ENCODE measurements at places on chromosomes 2 and 18.

DNA sequence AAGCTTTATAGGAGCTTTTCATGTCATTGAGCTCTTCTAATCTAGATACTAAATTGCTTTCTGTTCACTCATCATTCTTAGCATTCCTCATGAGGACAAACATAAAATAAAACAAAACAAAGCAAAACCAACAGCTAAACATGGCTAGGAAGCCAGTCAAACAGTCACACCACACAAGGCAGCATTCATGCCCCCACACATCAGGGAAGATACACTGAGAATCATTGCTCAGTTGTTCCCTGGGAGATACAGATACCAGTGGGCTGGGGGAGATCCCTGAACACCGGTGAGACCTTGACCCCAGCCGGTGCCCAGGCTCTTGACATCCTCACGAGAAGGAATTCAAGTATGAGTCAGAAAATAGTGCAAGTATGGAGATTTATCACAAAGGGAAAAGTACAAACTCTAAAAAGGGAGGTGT is 177.9 kb upstream of the ARL4C start:
- H3K4me3 ChIP-seq = no peak overlapping the region
- H3K4me1 ChIP-seq = no peaks in the 10 kb centered on the region
- no peaks in the 10 kb centered on the region for H3K27me3 ChIP-seq
- H3K36me3 ChIP-seq = no peaks in the 10 kb centered on the region
- no peak overlapping the region for H3K27ac ChIP-seq

DNA sequence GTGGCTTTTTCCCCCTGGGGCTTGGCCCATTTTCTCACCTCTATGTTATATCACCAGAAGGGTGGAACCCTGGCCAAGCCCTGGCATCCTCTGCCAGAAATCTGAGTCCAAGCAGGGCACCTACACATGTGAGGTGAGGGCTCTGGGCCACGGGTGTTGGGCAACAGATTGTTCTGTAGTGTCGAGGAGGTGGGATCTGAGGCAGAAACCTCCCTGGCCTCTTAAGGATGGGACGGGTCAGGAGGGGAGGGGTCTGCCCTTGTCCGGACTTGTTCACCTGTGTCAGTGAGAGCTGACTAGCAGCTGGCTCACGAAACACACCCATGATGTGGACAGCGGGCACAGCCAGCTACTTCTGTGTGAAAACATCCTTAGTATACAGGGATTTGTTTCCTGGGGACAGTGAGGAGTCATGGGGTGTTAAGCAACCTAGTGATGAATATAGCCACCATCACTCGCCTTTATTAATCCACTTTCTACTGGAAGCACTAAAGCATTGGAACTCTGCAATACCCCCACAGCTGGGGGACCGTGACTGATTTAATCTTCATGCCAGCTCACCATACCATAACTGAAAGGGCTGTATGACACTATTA is 35.6 kb downstream of the EPAS1 start:
- H3K4me3 ChIP-seq = no peak overlapping the region
- no peak overlapping the region for H3K27ac ChIP-seq
- H3K27me3 ChIP-seq = peaks cover 15% of the 10 kb centered on the region
- H3K4me1 ChIP-seq = peaks cover 17% of the 10 kb centered on the region
- H3K36me3 ChIP-seq = no peaks in the 10 kb centered on the region
- DNase-seq = no peak

GRCh38 chr2:223560749-223561435 is 41.3 kb downstream of the SCG2 start:
- H3K4me1 ChIP-seq = no peaks in the 10 kb centered on the region
- H3K36me3 ChIP-seq = no peaks in the 10 kb centered on the region
- H3K4me3 ChIP-seq = no peak overlapping the region
- DNase-seq = no peak
- H3K27ac ChIP-seq = no peak overlapping the region

DNA sequence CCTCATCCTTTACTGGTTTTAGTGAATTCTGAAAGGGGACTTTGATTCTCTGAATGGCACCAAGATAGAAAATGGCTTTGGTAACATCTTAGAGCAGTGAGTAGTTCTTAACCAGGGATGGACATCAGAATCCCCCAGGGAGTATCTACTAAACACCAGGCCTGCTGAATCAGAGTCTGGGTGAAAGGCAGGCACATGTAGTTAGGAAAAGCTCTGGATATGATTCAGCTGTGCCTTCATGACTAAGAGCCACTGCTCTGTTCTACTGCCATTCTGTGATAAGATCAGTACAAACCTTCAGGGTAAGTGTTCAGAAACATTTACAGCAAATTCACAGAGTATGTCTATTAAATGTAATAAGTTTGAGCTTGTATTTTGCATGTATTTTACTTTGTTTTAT is 46.2 kb upstream of the B3GNT2 start:
- no peak overlapping the region for H3K27ac ChIP-seq
- peaks cover 10% of the 10 kb centered on the region for H3K4me1 ChIP-seq
- DNase-seq = no peak
- no peak overlapping the region for H3K4me3 ChIP-seq
- no peaks in the 10 kb centered on the region for H3K27me3 ChIP-seq

DNA sequence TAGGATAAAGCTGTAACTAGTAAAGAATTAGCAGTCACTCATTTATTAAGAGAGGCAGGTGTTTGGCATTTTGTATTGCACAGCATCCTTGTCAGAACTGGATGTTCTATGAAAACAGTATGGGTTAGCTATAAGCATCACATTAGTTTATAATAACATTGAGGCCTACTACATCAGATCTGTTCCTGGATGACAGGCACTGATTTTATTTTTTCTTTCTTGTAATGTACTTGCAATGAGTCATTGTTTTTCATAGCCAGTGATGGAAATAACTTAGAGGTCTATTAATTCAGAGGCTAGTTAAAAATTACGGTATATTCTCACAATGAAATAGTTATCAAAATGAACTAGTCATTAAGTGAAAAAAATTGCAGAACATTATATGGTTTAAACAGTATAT is 13.0 kb upstream of the RMDN2 start:
- no peaks in the 10 kb centered on the region for H3K36me3 ChIP-seq
- H3K4me3 ChIP-seq = no peak overlapping the region
- no peak overlapping the region for H3K27ac ChIP-seq
- peaks cover 3% of the 10 kb centered on the region for H3K27me3 ChIP-seq
- DNase-seq = no peak

DNA sequence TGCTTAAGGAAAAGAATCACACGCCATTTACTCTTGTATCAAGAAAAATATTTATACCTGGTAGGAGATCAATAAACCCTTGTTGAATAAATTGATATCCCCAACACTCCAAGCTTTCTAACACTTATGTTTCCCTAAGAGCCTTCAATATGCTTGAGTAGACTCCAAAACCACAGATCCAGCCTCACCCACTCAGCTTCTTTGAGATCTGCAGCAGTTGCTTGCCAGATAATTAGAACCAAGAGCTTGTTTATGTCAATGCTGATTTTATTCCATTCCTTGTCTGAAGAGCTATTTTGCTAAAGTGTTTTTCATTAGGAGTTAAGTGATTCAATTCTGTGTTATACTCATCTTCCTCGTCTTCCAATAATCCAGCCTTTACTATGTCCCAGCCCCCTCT is 26.3 kb upstream of the CRIM1 start:
- peaks cover 3% of the 10 kb centered on the region for H3K4me1 ChIP-seq
- H3K36me3 ChIP-seq = peaks cover 2% of the 10 kb centered on the region
- DNase-seq = no peak
- no peak overlapping the region for H3K27ac ChIP-seq

DNA sequence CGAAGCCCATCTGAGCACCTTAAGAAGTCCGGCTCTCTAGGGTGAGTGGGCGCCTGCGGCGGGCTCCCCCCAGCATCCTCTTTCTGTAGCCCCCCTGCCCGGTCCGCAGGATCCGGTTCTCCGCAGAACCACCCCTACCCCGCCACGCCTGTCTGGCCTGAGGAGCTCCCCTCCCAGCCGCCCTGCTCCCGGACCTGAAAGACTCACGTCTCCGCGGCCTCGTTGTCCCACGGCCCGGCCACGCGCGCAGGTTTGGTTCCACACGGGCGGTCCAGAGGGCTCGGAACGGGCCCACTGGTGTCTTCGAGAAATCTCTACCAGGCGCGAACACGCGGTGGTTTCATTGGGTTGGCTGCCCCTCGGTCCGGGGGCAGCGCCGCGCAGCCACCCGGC is 237 bp downstream of the SLC39A6 start:
- H3K4me3 ChIP-seq = peak overlapping the region; percentile 91
- H3K36me3 ChIP-seq = peaks cover 12% of the 10 kb centered on the region
- H3K27me3 ChIP-seq = no peaks in the 10 kb centered on the region
- peak overlapping the region; percentile 99 for H3K27ac ChIP-seq
- no peak for DNase-seq
- H3K4me1 ChIP-seq = peaks cover 61% of the 10 kb centered on the region

DNA sequence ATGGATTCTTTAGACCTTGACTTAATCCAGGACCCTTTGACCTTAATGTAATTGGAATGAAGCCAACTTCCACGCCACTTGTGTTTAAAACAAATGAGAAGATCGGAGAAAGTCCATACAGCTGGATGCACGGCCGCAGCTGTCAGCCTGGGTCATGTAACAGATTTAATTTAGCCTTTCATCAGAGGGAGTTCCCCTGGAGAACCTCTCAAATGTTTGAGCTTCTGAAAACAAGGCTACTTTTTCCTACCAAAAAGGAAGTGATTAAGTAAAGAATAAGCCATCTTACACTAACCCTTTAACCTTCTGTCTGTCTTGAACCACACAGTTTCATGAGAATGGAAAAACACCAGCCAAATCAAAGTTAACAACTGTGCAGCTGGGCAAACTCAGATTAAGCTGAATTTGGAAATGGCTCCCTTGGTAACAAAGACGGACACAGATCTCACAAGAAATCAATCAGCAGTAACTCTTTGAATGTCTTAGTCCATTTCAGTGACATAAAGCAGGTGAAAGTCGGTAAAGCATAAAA is 103.6 kb downstream of the DOCK10 start:
- peaks cover 15% of the 10 kb centered on the region for H3K36me3 ChIP-seq
- peak overlapping the region; percentile 84 for H3K27ac ChIP-seq
- no peaks in the 10 kb centered on the region for H3K27me3 ChIP-seq
- peaks cover 86% of the 10 kb centered on the region for H3K4me1 ChIP-seq

DNA sequence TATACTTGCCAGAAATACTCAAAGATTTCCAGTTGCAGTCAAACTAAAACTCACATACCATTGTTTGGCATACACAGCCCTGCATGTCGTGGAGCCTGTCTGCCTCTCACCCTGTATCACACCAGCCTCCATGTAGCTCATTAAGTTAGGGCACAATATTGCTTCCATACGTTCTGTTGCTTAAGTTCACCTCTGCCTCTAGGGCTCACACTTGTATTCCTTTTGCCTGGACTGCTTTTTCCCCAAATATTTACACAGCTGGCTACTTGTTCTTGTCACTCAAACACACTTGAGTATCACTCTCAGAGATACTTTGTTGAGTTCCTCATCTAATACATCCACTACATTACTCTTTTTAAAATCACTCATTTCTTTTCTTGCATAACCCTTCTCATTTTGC is 83.1 kb downstream of the PTH2R start:
- DNase-seq = no peak
- H3K27ac ChIP-seq = no peak overlapping the region

DNA sequence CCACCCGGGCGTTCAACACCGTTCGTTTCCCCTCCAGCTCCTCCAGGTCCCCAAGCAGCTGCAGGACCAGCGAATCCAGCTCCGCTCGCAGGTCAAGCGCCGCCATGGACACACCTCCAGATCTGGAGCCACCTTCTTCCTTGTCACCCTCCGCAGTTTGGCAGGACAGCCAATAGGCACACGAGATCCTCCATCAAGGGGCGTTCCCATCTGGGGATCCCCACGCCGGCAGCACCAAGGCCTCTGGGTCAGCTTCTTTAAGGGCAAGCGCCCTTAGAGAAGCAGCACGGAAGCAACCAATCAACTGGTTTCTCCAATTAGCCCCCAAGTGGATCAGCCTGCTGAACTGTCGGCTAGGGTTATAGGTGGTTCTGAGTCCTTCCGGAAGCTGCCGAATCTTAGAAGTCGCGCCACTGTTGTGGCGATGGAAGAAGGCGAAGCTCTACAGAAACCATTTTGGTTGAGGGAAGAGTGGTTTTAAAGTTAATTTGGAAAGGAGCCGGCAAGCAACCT is 621 bp upstream of the IMP4 start:
- peaks cover 20% of the 10 kb centered on the region for H3K36me3 ChIP-seq
- H3K27ac ChIP-seq = peak overlapping the region; percentile 99
- H3K4me1 ChIP-seq = peaks cover 40% of the 10 kb centered on the region
- peak overlapping the region; percentile 100 for H3K4me3 ChIP-seq
- H3K27me3 ChIP-seq = no peaks in the 10 kb centered on the region

DNA sequence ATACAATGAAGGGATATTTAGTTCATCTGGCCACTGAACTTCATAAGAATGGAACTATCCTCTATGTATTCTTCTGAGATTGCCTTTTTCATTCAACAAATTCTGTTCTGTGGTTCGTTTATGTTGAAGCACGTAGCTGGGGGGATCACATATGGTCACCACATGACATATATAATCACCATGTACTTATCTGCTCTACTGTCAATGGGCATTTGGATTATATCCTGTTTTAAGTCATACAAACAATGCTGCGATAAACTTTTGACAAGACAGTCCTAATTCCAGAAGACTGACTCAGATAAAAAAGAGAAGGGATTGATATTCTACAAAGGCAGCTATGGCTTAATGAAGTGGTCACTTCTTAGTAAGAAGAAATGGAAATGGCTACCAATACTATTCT is 116.0 kb upstream of the CCDC195 start:
- peaks cover 5% of the 10 kb centered on the region for H3K36me3 ChIP-seq
- H3K4me1 ChIP-seq = peaks cover 7% of the 10 kb centered on the region
- H3K27ac ChIP-seq = no peak overlapping the region
- DNase-seq = no peak

- no peak for DNase-seq
- H3K4me1 ChIP-seq = peaks cover 8% of the 10 kb centered on the region
- no peaks in the 10 kb centered on the region for H3K27me3 ChIP-seq
- H3K4me3 ChIP-seq = no peak overlapping the region
- no peaks in the 10 kb centered on the region for H3K36me3 ChIP-seq
- no peak overlapping the region for H3K27ac ChIP-seq
Observed at GRCh38 chr2:47688561-47688960, 94.4 kb upstream of the MSH6 start.

DNA sequence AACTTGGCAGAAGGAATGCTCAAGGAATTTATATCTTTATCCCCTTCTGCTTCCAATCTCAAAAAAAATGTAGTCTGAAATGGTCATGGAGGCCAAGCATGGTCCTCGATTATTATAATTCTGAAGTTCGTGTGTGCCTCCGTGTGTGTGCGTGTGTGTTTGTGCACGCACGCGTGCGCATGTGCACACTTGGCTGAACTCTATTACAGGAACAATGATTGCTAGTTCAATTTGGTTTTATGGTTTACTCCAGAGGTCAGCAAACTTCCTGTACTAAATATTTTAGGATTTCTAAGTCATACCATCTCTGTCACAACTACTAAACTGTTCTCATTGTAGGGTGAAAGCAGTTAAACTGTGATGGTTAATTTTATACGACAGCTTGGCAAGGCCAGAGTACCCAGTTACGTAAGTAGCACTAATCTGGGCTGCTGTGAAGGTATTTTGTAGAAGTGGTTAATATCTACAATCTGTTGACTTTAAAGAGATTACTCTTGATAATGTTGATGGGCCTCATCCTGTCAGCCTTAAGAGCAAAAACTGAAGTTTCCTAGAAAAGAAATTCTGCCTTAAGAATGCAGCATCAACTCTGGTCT is 5.8 kb upstream of the MARCHF7 start:
- peaks cover 2% of the 10 kb centered on the region for H3K4me1 ChIP-seq
- H3K36me3 ChIP-seq = no peaks in the 10 kb centered on the region
- H3K27ac ChIP-seq = no peak overlapping the region
- H3K4me3 ChIP-seq = no peak overlapping the region
- DNase-seq = no peak

- H3K4me1 ChIP-seq = no peaks in the 10 kb centered on the region
- H3K27me3 ChIP-seq = peaks cover 24% of the 10 kb centered on the region
- H3K4me3 ChIP-seq = no peak overlapping the region
- no peaks in the 10 kb centered on the region for H3K36me3 ChIP-seq
- H3K27ac ChIP-seq = no peak overlapping the region
Observed at GRCh38 chr2:120418174-120418787, 72.3 kb downstream of the INHBB start.

Data from naive thymus-derived CD8-positive, alpha-beta T cell (primary cell).